ENCODE measurements at places on chromosomes 4 and X.

DNA sequence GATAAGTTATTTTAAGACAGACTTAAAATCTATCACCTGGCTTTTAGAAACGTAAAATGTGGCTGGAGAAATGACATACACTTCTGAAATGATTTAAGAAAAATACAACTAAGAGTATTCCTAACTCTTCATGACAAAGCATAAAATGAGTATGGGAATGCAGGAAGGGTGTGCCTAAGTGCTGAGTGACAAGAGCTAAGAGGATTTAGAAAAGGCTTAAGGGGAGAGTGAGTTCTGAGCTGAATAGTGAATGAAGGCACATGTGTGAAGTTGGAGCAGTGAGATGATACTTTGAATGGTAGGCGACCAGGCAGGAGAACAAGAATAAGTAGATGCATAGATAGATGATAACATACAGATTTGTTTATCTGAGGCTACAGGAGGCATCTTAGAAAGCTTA, 458.3 kb upstream of the TENM3 start:
- no peak for ATAC-seq

GRCh38 chr4:3525532-3526430, 6.4 kb downstream of the LRPAP1 start:
- no peak for ATAC-seq

DNA sequence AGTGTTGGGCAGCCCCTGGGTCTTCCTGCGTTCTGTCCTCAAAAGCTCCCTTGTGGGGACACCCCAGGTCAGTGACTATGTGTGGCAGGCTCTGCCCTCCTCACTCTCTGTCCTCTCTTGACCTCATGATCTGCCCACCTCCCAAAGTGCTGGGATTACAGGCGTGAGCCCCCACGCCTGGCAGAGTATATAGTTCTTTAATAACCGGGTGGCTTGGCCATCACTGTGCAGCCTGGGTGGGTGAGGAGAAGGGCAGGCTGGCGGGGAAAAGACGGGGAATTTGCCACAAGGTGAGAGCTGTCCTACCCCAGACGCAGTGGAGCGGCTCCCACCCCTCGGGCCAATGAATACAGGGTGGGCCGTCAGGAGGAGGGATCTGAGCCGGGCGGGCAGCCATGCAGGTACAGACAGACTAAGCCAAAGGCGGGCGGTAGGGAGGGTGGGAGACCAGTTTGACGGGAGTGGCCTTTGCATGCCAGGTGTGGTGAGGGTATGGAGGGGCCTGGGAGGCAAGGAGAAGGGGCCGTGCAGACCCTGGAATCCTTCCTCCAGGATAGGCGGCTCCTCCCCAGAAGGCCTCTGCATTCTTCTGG, 2.5 kb downstream of the SH3BP2 start:
- no peak for ATAC-seq

DNA sequence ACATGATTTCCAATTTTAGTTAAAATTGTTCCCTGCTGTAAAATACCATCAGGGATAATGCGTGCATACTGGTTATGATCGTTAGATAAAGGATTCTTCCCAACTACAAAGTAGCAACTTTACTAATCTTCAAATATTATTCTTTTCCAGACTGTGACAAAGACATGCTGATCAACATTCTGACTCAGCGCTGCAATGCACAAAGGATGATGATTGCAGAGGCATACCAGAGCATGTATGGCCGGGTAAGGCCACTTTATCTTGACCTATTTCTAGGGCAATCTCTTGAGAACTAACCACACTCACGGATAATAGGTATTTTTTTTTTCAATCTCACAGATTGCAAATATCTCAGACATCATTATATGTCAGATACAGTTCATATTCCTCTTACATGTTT, 47.0 kb downstream of the ANXA10 start:
- no peak for ATAC-seq

GRCh38 chr4:168885400-168885799, 124.7 kb downstream of the CBR4 start:
- no peak for ATAC-seq

- no peak for ATAC-seq
Measured at GRCh38 chr4:38091636-38092035, 131.4 kb downstream of the PTTG2 start.

GRCh38 chrX:154365052-154365600, 9.3 kb downstream of the FLNA start:
- no peak for ATAC-seq

DNA sequence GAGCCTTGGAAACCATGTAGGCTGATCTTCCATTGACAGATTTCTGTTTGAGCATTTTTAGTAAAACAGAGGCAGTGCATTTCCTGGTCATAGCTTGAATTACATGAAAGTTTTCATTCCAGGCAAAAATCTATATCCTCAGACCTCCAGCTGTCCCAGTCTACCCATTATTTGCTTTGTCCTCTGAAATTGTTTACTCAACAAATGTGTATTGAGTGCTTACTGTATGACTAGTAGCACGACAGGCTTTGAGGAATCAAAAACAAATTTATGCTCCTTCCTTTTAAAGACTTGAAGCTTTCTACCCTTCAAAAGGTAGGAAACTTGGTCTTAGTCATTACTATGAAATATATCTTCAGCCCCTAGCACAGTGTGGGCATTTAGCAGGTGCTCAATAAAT, 307.9 kb upstream of the IGFBP7 start:
- no peak for ATAC-seq

GRCh38 chrX:14497184-14497666, 32.1 kb upstream of the GLRA2 start:
- ATAC-seq: peak; percentile 75

DNA sequence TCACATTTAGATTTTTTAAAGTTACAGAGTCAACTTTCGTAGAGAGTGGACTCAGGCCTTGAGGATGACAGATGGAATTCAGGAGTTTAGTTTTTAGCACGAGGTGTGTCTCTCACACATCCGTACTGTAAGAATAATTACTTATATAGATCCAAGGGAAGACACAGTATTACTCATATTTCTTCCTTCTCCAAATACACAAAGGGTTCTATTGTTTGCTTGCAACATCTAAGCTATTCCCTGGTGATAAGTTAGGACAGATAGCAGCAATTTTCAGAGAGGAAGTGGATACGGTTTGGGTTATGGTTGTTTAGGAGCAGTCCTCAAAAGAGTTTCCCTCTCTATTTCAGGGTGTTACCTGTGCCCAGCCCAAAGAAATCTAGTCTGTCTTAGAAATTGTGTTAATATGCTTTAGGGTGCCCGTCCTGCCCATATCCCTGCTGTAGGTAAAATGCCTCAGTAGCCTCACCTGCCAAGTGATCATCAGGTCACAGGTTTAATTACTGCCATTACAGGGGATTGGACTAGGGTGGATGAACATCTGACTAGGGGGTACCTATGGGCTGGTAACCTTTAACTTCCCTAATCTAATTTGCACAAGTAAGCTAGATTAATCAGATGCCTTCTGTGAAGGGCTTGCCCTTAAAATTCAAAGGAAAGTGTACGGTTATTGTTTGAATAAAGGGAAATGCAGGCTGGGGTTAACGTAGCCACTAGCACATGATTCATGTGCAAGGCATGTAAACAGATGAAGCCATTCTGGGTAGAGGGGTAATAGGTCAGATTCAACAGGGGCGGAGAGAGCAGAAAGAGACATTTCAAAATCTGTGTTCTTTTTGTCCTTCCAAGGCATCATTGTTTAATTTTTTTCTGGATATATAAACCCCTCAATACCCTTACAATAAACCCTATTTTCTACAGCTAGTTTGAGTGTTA, 8.7 kb upstream of the PPP3CA start:
- ATAC-seq: no peak

GRCh38 chr4:141815646-141816045, 179.3 kb downstream of the IL15 start:
- ATAC-seq: no peak

DNA sequence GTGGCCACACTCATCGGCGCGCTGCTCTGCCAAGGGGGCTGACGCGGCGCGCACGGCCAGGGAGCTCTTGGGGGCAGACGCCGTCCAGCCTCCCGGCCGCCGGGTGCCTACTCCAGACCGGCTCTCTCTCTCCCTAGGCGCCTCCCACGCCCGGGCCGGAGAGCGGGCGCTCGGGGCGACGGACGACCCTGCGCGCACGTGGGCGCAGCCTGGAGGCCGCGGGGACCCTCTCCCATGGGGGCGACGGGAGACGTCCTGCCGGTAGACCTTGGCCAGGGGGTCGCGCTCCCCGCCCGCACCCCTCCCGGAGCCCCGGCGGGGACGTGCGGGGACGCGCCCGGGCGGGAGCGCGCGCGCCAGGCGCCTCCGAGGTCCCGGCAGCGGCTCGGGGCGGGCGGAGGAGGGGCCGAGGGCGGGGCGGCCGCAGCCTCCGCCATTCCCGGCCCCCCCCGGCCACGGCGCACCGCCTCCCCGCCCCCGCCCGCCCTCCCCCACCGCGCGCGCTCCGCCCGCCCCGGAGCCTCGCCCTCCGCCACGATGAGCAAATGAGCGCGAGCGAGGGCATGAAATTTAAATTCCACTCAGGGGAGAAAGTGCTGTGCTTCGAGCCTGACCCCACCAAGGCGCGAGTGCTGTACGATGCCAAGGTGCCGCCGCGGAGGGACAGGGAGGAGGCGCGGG, at the start of gene MSL3:
Gene MSL3 (plus strand): TSS at position 519 of the 681 bp plus-strand sequence. CDS start 27 bp downstream, at position 546.
- ATAC-seq: peak; percentile 47

Data from activated T-helper 17 cell treated with anti-CD3 and anti-CD28 coated beads, Interleukin-2, amount 50 U/mL, for 72 hours (primary cell).